ENCODE measurements at places on chromosomes 4 and X.

GRCh38 chr4:813900-814299, 12.0 kb downstream of the CPLX1 start:
- no peak for DNase-seq

DNA sequence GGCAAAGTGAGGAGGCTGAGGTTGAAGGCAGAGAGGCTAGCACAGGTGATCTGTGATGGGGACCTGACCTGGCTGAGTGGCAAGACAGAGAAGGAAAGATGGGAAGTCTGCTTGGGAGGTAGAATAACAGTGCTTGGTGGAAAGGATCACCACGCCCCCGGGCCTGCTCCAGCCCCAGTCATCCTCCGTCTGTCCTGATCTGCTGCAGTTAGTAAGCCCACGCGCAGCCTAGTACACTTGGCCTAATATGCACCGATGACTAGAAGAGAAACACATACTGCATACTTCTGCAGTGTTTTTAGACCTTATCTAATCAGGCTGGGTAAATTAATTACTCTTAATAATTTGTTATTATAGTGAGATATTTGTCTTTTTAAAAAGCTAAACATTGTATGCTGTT, 103.7 kb upstream of the KLF3 start:
- DNase-seq: no peak

GRCh38 chrX:84248226-84248625, 60.2 kb upstream of the RPS6KA6 start:
- peak; percentile 19 for DNase-seq

- DNase-seq: no peak
Measured at GRCh38 chr4:122625156-122625555, 4.3 kb upstream of the IL21 start.

DNA sequence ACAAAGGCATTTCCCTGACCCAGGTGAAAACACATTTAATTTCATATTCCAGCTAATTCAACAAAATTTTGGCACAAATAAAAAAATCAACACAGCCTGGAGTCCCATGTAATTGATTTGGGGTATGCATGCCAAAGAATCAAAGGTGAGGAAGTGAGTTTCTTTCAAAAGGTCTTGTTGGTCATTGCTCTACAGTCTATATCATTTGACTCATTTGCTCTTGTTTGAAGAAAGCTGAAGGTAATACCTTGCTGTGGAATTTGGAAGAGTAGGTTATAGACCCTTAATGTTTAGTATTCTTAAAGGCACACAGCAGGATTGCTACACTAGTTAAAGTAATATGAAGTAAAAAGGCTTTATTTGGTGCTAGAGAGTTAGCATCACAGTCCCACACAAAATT, 25.4 kb downstream of the COL4A6 start:
- no peak for DNase-seq

- DNase-seq: no peak
Measured at GRCh38 chr4:16775411-16776154, 122.9 kb downstream of the LDB2 start.

- no peak for DNase-seq
Measured at GRCh38 chr4:147526272-147526654, 45.4 kb downstream of the EDNRA start.

DNA sequence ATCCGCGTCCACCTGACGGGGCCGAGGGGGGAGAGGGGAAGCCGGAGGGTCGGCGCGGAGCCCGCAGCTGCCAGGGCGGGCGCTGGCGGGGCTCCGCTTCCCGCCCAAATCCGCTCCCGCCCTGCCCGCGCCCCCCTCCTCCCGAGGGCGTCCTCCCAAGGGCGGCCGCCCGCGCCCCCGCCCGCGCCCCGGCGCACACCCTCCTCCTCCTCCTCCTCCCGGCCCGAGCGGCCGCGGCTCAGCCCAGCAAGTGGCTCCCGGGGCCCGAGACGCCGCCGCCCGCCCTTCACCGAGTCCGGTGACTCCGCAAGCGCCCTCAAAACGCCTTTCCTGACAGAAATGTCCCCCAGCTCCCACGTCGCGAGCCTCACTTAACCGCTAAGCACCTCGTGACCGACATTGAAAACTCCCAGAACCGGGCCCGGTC, 487 bp downstream of the HMGB2 start:
- peak; percentile 34 for DNase-seq

DNA sequence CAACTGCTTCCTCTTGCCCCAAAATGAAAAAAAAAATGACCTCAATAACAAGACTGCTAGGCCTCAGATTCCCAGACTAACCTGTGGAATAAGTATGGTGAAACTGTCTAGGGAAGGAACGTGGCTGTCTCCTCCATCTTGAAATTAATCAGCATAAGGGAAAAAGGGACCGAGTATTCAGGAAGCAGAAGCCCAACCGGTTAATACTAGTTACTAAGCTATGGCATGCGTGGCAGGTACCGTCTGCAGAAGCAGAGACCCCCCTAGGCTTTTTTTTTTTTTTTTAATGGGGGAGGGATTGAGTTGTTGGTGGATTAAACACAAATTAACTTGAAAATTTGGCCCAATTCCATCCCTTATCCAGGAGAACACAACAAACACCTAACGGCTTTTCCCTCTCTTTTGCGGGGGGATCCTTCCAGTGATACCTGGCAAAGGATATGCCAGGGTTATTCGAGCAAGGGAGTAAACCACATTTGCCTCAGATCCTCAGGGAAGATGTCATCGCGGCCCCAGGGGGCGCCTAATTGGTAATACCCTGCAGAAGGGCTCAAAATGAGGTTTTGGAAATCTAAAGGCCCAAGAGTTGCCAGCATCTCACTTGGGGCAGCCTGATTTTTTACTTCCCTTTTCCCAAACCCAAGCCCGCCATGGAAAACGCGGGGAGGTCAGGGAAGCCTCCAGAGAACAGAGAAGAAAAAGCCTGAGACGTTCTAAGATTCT, 893 bp downstream of the RLIM start:
- peak; percentile 32 for DNase-seq

- DNase-seq: no peak
Measured at GRCh38 chr4:147328756-147329446, 152.0 kb upstream of the EDNRA start.

GRCh38 chr4:122541996-122542395, 78.9 kb downstream of the IL21 start:
- no peak for DNase-seq

GRCh38 chrX:131783555-131784308, 239.4 kb upstream of the STK26 start:
- DNase-seq: peak; percentile 92

DNA sequence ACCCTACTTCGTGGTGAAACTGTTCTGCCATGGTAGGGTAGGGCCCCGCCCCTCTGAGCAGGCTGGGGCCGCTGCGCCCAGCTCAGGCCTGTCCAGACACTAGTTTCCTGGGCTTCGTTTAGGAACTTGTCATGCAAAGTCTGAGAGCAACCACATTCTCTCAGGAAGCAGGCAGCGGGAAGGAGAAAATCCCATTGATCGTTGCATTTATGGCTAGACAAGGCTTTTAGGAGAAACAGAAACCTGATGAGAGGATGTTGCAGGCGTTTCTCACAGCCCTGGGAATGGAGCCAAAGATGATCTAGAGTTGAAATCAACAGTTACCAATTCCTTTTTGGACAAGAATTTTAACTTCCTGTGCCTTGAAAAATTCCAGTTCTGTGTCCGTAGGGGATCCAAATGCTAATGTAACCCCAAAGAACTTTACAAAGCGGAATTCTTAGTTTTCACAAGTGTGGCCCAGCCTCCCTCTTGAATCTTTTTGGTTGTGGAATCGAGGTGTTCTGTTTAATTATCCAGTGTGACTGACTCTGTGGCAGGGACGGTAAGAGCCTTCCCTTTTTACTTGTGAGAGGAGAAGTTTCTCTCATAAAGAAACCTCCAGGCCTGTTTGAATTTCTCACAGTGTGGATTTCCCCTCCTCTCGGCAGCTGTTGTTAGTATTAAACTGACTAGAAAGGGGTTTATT, 4.5 kb upstream of the CXCL9 start:
- DNase-seq: peak; percentile 71

All from astrocyte of the spinal cord (primary cell).